ENCODE measurements at places on chromosomes 5 and 9.

DNA sequence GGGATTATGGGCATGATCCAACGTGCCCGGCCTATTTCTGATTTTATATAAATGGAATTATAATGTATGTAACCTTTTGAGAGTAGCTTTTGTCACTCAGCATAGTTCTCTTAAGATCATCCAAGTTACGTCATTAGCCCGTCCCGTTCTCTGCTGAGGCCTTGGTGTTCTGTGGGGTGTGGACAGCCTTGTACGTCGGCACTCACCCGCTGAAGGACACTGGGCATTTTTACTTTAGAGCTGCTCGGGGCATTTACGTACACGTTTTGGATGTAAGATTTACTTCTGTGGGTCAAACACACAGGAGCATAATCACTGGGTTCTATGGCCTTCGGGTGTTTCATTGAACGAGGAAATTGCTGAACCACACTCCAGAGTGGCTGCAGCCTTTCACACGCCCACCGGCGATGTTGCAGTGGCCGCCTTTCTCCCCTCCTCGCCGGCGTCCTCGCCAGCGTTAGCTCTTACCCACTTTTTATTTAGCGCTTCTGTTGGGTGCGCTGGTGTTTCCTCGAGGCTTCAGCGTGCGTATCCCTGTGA lies 101.8 kb downstream of the EHMT1 start:
- no peak for DNase-seq

DNA sequence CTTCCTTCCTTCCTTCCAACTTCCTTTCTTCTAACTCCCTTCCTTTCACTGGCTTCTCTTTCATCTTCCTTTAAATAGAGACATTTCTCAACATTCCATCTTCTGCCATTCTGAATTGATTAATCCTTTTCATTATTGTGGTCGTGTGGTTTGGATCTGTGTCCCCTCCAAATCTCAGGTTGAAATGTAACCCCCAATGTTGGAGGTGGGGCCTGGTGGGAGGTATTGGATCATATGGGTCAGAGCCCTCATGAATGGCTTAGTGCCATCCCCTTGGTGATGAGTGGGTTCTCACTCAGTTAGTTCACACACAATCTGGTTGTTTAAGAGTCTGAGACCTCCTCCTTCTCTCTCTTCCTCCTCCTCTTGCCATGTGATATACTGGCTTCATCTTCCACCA lies 130.9 kb upstream of the SV2C start:
- no peak for DNase-seq

GRCh38 chr5:178069909-178070308 lies 43.4 kb upstream of the N4BP3 start:
- no peak for DNase-seq

GRCh38 chr5:32280656-32281081 lies 32.1 kb downstream of the MTMR12 start:
- no peak for DNase-seq

DNA sequence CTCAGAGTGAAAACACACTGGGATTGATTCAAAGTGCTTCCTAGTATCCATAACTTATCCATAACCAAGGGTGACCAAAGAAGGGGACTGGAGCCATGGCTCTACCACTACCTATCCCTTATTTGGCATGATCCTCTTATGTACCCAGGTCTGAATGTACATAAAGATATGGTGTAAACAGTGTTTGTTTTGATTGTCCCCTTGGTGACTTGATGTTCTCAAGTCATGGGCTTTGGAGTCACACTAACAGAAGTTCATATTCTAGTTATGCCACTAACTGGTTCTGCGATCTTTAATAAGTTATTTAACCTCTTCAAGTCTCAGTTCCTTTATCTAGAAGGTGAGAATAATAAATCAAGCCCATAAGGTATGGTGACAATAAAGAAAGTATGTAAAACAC lies 283.4 kb upstream of the PTGER4 start:
- DNase-seq: no peak

DNA sequence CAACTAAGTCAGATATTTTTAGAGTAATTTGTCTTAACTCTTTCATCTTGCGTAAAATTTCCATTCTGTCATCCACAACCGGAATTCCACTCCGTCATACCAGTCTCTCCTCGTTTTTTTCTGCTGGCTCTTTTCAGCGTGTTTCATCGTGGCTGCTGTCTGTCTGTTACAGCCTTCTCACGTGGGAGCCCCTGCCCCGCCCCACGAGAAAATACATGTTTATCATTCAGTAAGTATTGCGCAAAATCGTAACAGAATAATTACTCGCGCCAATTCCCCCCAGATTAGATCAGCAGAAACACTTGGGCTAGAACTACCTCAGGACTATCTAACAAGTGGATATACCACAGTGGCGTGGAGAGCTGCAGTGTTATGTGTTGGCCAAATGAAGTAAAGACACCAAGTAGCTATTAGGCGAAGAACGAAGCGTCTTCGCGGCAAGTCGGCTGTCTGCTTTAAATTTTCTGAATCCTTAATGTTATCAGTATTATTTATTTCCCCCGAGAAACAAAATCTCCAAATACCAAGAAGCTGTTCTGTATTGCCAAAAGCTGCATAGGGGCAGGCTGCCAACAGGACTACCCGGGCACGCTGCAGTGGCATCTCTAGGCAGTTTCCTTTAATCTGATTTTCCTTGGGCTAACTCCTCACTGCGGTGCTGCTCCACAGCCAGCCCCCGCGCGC lies 566 bp upstream of the FOCAD start:
- DNase-seq: no peak

Data from nucleus accumbens (tissue), 56 donors.